ENCODE measurements at places on chromosomes 2 and 18.

DNA sequence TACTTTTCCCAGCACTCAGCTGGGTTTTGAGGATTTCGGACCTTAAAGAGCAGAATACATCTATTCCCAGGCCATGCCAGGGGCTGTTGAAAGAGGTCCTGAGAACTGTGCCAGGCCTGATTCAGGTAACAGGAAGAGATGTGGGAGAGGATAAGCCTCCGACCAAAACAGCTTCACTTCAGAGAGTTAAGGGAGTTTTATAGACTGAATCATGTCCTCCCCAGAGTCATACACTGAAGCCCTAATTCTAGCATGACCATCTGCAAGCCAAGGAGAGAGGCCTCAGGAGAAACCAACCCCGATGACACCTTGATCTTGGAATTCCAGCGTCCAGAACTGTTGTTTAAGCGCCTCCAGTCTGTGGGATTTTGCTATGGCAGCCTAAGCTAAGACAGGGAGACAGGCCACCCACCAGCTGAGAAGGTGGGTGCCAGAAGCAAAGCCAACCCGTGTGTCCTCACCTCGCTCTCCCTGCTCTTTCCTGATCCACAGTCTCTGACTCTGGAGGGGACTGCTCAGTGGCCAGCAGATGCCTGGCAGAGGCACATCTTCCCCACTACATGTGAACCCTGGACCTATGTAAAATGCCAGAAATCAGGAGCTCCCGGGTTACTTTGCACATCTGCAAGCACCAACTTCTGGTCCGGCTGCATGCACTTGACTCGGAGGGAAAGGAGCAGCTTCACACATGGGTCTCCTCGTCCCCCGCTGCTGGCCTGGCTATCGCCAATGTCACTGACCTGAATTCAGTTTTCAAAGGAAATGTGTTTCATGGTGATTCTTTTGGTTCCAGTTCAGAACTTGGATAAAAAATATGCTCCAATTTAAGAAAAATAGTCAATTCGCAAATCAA, 116.8 kb upstream of the EPC2 start:
- peaks cover 5% of the 10 kb centered on the region for H3K27me3 ChIP-seq
- H3K36me3 ChIP-seq = no peaks in the 10 kb centered on the region
- H3K4me1 ChIP-seq = peaks cover 6% of the 10 kb centered on the region
- no peak overlapping the region for H3K27ac ChIP-seq

- peaks cover 17% of the 10 kb centered on the region for H3K4me1 ChIP-seq
- H3K27me3 ChIP-seq = no peaks in the 10 kb centered on the region
- H3K27ac ChIP-seq = no peak overlapping the region
- no peak for DNase-seq
Observed at GRCh38 chr2:237459741-237460174, 27.3 kb upstream of the MLPH start.

- peak overlapping the region; percentile 94 for H3K4me3 ChIP-seq
- peak overlapping the region; percentile 98 for H3K27ac ChIP-seq
- H3K27me3 ChIP-seq = no peaks in the 10 kb centered on the region
- peaks cover 31% of the 10 kb centered on the region for H3K4me1 ChIP-seq
- DNase-seq = no peak
Observed at GRCh38 chr2:219388907-219389156, 1.1 kb upstream of the DNPEP start.

DNA sequence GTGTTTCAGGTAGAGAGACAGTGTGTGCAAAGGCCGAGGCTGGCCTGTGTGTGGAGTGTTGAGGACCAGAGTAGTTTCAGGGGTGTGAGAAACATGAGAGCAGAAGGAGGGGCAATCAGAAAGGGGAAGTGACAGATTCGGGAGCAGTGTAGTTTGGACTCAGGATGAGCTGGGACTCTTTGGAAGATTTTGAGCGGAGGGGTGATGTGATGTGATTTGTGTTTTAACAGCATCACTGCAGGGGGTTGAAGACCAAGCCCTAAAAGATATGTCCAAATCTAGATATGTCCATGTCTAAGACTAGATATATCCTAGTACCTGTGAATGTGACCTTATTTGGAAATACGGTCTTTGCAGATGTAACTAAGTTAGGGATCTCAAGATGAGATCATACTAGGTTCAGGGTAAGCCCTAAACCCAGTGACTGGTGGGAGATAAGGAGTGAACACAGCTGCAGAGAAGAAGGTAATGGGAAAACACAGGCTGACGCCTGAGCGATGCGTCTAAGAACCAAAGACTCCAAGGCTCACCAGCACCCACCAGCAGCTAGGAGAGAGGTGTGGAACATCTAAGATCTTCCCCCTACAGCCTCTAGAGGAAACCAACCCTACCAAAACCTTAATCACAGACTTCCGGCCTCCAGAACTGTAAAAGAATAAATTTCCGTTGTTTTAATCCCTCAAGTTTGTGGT, 38.5 kb upstream of the MYO3B start:
- H3K4me3 ChIP-seq = no peak overlapping the region
- H3K4me1 ChIP-seq = no peaks in the 10 kb centered on the region
- H3K27me3 ChIP-seq = no peaks in the 10 kb centered on the region
- no peaks in the 10 kb centered on the region for H3K36me3 ChIP-seq
- no peak for DNase-seq
- no peak overlapping the region for H3K27ac ChIP-seq

DNA sequence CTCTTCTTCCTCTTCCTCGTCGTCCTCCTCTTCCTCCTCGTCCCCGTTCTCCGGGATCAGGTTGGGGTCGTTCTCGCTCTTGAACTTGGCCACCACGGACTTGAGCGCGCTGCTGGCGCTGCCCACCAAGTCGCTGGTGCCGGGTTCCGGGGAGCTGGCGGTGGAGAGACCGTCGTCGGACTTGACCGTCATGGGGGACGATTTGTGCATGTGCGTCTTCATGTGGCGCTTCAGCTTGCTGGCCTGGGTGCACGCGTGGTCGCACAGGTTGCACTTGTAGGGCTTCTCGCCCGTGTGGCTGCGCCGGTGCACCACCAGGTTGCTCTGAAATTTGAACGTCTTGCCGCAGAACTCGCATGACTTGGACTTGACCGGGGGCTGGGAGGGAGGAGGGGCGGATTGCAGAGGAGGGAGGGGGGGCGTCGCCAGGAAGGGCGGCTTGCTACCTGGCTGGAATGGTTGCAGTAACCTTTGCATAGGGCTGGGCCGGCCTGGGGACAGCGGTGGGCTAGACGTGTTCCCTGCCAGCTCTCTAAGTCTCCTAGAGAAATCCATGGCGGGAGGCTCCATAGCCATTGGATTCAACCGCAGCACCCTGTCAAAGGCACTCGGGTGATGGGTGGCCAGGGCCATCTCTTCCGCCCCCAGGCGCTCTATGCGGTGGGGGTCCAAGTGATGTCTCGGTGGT, 91.9 kb downstream of the BCL11A start:
- H3K4me1 ChIP-seq = peaks cover 13% of the 10 kb centered on the region
- no peak overlapping the region for H3K27ac ChIP-seq

GRCh38 chr2:190864375-190864774, 16.2 kb upstream of the GLS start:
- peaks cover 21% of the 10 kb centered on the region for H3K4me1 ChIP-seq
- no peak overlapping the region for H3K27ac ChIP-seq
- no peaks in the 10 kb centered on the region for H3K27me3 ChIP-seq

- H3K27ac ChIP-seq = no peak overlapping the region
- DNase-seq = no peak
- H3K27me3 ChIP-seq = peaks cover 30% of the 10 kb centered on the region
- no peak overlapping the region for H3K4me3 ChIP-seq
Observed at GRCh38 chr2:27171351-27171848, 22.6 kb downstream of the TCF23 start.

- DNase-seq = no peak
- H3K36me3 ChIP-seq = no peaks in the 10 kb centered on the region
- no peaks in the 10 kb centered on the region for H3K27me3 ChIP-seq
Observed at GRCh38 chr2:181376442-181376841, 80.7 kb upstream of the ITGA4 start.

DNA sequence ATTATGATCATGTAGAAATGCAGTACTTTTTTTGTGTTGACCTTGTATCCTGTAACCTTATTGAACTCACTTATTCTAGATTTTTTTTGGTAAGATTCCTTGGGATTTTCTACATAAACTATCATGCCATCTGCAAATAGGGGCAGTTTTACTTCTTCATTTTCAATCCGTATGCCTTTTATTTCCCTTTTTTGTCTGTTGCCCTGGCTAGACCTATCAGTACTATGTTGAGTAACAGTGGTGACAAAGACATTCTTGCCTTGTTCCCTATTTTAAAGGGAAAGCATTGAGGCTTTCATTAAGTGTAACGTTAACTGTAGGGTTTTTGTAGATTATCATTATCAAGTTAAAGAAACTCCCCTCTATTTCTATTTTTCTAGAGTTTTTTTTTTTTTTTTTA, 92.3 kb downstream of the LYPD1 start:
- no peak overlapping the region for H3K27ac ChIP-seq
- peaks cover 22% of the 10 kb centered on the region for H3K27me3 ChIP-seq
- H3K4me1 ChIP-seq = no peaks in the 10 kb centered on the region
- no peak for DNase-seq
- no peak overlapping the region for H3K4me3 ChIP-seq
- no peaks in the 10 kb centered on the region for H3K36me3 ChIP-seq

GRCh38 chr2:159201360-159202063, 85.0 kb downstream of the WDSUB1 start:
- H3K4me1 ChIP-seq = peaks cover 79% of the 10 kb centered on the region
- no peak overlapping the region for H3K4me3 ChIP-seq
- peaks cover 49% of the 10 kb centered on the region for H3K36me3 ChIP-seq
- H3K27me3 ChIP-seq = no peaks in the 10 kb centered on the region
- peak overlapping the region; percentile 74 for H3K27ac ChIP-seq
- DNase-seq = no peak

DNA sequence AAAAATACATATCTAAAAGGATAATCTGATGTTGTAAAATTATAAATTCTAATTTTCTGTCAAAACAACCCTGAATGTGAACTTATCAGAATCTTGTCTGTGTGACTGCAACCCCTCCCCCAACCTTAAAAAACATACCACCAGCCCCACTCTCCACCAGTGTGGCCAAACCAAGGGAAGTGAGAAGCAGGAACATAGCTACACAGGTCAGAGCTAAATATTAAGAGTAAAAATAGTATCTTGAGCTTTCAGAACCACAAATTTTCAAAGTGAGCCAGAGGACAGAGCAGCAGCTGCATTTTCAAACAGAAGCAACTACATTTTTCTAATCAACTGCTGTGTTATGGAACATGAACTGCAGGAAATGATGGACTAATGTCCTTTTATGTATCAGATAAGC, 156.7 kb downstream of the SLC4A10 start:
- H3K4me1 ChIP-seq = no peaks in the 10 kb centered on the region
- H3K27me3 ChIP-seq = no peaks in the 10 kb centered on the region
- H3K36me3 ChIP-seq = no peaks in the 10 kb centered on the region

DNA sequence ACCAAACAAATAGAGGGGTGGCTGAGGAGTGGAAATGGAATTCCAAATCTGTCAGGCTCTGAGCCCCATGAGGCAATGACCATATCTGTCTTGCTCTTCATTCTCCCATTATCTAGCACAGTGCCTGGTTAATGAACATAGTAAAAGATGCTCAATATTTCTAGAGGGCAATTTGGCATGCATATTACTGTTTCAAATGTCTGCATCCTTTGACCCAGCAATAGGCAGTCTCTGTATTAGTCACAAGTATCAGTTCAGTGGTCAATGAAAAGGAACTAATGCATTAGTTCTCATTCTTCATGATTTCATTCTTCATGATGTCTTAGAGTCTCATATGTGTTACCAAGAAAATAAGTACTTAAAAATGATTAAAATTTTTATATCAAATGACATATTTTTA, 28.4 kb upstream of the MALL start:
- no peaks in the 10 kb centered on the region for H3K27me3 ChIP-seq
- no peaks in the 10 kb centered on the region for H3K4me1 ChIP-seq
- no peak overlapping the region for H3K27ac ChIP-seq
- no peak for DNase-seq

DNA sequence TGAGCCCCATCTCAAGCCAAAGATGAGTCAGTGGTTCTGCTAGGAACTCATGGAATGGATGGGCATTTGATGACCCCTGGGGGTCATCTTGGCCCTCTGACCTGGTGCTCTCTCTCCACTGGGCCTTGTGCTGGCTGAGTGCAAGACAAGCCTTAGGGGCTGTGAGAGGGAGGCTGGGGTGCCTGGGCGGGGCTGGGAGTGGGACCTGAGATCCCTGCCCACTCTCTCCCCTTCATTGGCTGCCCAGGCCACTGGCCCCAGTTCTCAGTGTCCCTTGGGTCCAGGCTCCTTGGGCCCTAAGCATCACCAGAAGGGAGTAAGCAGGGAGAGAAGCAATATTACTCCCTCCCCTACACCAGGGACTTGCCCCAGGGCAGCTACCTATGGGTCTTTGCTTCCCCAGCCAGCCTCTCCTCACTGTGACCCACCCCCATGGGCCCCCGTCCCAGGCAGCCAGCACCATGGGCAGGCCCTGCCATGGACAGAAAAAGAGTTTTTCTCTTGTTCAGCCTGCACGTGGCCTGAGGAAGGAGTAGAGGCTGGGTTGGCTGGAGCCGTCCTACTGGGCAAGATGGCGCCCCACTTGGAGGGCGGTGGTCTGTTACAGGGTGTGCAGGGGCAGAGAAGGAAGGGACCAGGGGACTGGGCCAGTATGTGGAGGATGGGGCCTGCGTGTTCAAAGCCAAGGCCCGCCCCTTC, 33.6 kb downstream of the ATOH8 start:
- H3K36me3 ChIP-seq = peaks cover 39% of the 10 kb centered on the region
- no peak for DNase-seq
- H3K27ac ChIP-seq = peak overlapping the region; percentile 17
- peaks cover 85% of the 10 kb centered on the region for H3K4me1 ChIP-seq
- no peak overlapping the region for H3K4me3 ChIP-seq
- no peaks in the 10 kb centered on the region for H3K27me3 ChIP-seq

- no peak overlapping the region for H3K4me3 ChIP-seq
- DNase-seq = no peak
Observed at GRCh38 chr18:7514796-7515440, 52.2 kb upstream of the PTPRM start.

DNA sequence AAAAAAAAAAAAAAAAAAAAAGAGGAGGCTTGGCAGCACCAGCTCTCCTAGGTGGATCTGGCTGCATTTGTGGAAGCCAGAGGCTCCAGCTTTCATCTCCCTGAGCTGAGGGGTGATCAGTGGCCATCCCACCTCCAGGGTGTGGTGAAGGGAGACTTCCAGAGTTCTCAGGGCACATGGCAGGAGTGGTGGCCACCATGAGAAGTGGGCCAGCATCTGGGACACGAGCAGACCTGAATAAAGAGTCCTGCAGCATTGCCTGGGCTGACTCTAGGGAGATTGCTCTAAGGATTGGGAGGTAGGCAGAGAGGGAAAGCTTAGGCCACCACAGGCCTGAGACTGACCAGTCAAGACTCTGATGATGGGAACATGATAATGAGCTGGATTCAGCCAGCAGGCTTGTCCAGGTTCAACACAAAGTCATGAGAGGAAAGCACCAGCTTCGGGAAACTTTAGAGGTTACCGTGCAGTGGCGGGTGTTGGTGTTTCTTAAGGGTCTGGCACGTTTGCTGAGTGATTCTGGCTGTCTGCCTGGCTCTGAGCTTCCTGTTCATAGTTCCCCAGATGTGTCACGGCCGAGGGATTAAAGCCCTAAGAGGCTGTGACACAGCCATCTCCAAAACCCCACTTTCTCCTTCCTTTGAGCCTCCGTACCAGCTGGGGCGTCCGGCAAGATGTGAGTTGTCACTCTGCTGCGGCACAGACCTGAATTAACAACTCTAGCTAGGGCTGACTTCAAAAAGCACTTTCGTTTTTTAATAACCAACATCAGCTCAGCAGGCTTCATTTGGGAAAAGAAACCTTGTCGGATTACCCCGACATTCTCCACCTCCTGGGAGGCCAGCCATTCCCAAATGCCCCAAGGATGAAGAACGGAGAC, 38.3 kb upstream of the IL1R1 start:
- H3K36me3 ChIP-seq = no peaks in the 10 kb centered on the region
- H3K27ac ChIP-seq = peak overlapping the region; percentile 77
- peaks cover 24% of the 10 kb centered on the region for H3K4me1 ChIP-seq
- H3K27me3 ChIP-seq = no peaks in the 10 kb centered on the region

- no peaks in the 10 kb centered on the region for H3K36me3 ChIP-seq
- H3K4me3 ChIP-seq = no peak overlapping the region
- no peaks in the 10 kb centered on the region for H3K4me1 ChIP-seq
- H3K27ac ChIP-seq = no peak overlapping the region
Observed at GRCh38 chr2:238999291-238999741, 151.4 kb downstream of the TWIST2 start.

All from left ventricle myocardium inferior (tissue), 1 donor.